GF-D8 (cell line): ENCODE measurements at places on chromosomes 16 and 17.
A peak's percentile ranks its signal among the peaks of the same experiment; 100 is the strongest.

DNA sequence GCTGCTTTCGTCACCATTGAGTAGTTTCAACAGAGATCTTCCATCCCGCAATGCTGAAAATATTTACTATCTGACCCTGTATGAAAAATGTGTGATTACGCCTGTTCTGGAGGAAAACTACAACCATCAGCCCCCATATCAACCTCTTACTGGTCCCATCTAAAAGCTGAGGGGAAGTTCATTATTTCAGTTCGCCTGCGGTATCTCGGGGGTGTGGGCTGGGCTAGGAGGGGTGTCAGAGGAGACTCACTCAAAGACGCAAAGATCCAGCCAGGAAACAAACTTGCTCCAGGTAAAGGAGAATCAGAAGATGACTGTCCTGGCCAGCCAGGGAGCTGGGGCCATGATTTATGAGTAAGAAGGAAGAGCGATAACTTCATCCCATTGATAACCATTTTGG, 13.7 kb downstream of the CACNG1 start:
- DNase-seq, result no peak

DNA sequence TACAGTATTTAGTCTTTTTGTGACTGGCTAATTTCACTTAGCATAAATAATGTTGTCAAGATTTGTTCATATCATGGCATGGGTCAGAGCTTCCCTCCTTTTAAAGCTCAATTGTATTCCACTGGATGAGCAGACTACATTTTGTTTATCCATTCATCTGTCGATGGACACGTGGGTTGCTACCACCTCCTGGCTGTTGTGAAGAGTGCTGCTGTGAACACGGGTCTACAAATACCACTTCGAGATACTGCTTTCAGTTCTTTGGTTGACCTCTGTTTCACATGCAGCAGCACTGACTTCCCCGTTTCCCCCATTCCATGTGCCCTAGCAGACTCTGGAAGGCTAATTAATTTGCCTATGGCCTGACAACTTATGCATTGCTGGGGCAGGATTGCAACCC, 285.4 kb downstream of the SHISA9 start:
- DNase-seq, result no peak

GRCh38 chr17:77465358-77466041, 324.7 kb downstream of the SEC14L1 start:
- DNase-seq, result peak; percentile 92

- DNase-seq, result no peak
Measured at GRCh38 chr17:46082257-46082656, 83.2 kb downstream of the STH start.

GRCh38 chr17:80124351-80124981, 22.5 kb downstream of the EIF4A3 start:
- no peak for DNase-seq

GRCh38 chr17:57338257-57338914, 82.1 kb downstream of the MSI2 start:
- peak; percentile 83 for DNase-seq

GRCh38 chr17:31653691-31654090, 205.4 kb downstream of the COPRS start:
- DNase-seq, result no peak
